ENCODE measurements at places on chromosomes 3 and 15.

DNA sequence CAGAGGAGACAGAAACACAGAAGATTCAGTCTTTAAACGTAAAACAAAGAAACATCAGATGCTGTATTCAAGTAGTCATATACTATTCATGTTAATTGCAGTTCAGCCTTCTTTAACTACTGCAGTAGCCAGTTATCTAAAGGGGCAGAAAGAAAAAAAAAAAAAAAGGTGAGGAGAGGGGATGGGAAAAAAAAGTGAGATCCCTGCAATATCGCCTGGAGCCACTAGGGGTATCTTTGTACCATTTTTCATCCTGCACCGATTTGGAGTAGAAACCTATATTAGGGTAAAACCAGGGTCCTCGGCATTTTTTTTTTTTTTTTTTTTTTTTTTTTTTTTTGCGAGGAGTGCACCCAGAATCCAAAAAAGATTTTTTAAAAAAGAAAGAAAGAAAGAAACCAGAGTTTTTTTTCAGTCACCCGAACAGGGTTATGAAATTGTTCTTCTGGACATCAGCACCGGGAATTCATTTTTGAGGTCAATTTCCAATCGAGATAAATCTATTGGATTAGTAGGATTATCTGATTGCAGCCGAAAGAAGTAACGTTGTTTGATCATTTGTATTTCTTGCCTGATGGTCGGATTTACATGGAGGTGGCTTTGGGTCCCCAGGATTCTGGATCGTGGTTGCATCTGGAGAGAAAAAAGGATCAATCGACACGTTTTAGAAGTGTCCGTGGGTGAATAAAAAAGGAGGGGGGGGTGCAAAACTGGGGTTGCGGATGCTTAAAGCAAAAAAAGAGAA is 186.7 kb downstream of the NLGN1 start:
- peak; percentile 39 for DNase-seq

- DNase-seq: no peak
Observed at GRCh38 chr15:66043264-66043663, 174.0 kb downstream of the RAB11A start.

GRCh38 chr3:123328851-123329635 is 119.8 kb downstream of the ADCY5 start:
- peak; percentile 88 for DNase-seq

DNA sequence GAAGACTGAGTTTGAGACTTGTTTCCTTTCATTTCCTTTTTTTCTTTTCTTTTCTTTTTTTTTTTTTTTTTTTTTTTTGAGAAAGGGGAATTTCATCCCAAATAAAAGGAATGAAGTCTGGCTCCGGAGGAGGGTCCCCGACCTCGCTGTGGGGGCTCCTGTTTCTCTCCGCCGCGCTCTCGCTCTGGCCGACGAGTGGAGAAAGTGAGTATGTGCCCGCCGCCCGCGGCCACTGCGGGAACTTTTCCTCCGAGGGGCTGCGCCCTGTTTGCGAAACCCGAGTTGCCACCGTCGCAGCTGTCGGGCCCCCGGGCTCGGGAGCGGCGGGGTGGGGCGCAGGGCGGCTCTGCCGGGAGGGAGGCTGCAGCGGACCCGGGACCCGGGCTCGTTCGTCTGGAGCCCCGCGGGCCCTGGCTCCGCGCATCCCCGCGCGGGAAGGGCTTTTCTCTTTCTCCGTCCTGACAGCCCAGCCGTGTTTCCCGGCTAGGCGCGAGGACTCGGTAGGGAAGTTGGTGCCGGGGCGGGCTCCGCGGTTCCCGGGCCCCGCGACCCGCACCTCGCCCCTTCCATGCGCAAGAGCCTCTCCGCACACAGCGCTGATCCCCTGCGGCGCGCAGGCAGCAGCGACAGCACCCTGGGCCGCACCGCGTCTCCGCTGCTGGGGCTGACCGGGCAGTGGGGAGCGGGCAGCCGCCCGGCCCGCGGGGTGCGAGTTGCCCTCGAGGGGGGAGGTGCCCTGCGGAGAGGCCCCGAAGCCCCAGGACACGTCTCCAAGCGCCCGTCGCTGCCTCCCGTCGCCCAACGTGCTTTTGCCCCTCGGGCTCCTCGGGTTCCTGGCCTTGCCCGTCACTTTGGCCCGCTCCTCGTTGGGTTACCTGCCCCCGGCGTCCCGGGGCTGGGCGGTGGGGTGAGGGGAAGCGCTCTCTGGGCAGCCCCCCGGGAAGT is 1.4 kb downstream of the IGF1R start:
- peak; percentile 81 for DNase-seq

DNA sequence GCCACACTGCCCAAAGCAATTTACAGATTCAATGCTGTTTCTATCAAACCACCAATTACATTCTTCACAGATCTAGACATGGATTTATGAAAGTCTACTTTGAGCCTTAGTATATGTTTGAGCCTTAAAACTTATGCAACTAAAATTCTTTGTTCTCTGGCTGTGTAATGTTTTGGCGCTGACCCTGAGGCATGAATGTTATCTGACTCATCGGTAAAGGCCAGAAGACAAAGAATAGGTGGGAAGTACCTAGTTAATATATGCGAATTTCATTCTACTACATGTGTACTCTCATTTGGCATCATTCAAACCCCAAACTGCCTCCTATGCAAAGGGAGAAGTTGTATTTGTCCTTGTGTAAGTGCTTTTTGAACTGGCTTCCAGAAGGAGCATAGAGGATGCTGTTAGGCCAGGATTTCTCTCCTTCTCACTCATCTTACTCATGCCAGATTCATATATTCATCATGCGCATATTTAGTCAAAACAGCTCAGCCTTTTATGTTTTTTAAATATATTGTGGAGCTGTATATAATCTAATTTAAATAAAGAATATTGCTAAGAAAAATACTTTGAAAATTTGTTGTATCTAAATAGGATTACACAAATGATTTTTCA is 204.2 kb downstream of the NFKBIZ start:
- DNase-seq: no peak

- peak; percentile 32 for DNase-seq
Observed at GRCh38 chr3:100875239-100875638, 118.0 kb downstream of the ABI3BP start.

- DNase-seq: no peak
Observed at GRCh38 chr15:55824857-55825613, 82.1 kb upstream of the PRTG start.

DNA sequence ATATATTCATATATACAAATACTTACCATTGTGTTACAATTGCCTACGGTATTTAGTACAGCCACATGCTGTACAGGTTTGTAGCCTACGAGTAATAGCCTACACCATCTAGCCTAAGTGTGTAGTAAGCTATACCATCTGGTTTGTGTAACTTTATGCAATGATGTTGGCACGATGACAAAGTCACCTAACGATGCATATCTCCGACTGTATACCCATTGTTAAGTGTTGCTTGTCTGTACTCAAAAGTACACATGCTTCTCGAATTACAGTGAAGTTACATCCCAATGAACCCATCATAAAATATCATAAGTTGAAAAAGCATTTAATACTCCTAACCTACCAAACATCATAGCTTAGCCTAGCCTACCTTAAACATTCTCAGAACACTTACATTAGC is 327.1 kb downstream of the KBTBD8 start:
- no peak for DNase-seq

GRCh38 chr3:156024904-156025533 is 95.4 kb upstream of the KCNAB1 start:
- DNase-seq: no peak

- DNase-seq: no peak
Observed at GRCh38 chr3:187198490-187198889, 1.2 kb downstream of the RTP1 start.

DNA sequence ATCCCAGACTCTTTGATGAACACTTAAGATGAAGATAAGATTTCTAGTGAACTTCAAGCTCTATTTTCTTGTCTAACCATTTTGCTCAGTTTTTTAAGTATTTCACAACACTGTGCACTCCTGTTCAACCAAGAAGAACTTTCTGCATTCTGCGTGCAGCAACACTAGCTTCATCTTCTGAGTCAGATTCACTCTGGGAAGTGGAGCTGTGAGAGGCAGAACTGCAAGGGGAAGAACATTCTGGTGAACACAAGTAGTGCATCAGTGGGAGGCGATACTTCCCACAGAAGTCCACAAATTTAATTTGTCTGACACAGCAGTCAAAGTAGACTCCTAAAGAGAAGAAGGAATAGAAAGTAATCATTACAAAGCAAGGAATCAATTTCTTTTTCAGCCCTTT is 18.1 kb downstream of the LRRC58 start:
- no peak for DNase-seq

DNA sequence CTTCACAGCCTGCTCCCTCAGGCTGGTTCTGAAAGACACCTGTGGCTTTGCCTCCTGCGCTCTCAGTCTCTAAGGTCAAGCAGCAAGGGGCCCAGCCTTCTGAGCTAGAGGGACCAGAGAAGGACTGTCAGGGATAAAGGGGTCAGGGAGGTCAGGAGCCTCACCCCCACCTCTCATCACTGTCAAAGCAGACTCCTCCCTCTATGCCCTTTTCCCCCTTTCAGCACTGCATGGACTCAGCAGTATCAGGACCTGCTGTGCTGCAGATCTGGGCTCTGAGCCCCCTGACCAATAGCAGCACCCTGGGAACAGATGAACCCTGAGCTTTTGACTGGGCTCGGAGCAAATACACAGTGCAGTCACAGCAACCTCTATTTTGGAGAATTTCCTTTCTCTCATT is 3.2 kb upstream of the BMF start:
- DNase-seq: peak; percentile 41

DNA sequence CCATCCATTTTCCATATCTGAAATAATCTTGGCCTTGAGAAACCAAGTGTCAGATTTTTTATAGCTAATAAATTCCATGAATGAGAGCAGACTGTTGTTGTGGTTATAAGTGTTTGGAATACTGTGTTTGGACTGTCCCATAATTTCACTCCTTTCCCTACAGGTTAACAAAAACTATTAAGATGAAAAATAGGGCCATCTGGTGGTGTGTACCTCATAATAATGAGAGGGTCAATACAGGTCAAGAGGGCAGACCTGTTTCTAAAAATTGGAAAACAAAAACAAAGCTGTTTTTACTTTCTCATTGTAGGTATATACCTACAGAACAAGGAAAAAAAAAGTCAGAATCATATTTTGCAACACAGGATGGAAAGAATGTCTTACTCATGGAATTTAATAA is 553.8 kb upstream of the SGO1 start:
- no peak for DNase-seq

DNA sequence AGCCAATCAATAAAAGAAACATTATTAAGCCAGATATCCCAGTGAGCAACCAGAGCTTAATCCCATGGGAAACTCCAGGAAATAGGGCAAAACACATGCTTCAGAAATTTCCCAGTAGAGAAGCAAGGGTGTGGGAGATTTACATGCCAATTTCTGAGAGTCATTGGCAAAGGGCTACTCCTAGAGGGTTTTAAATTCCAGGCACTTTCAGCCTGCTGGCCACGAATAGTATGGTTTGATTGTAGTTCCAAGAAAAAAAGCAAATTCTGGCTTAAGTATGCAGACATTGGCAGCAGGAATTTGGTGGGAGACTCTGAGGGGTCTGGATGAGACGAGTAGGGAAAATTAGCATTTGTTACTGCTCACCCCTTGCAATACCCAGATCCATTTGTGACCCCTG is 402.1 kb upstream of the SUCLG2 start:
- no peak for DNase-seq

- DNase-seq: no peak
Observed at GRCh38 chr3:59106085-59106648, 56.3 kb upstream of the CFAP20DC start.

GRCh38 chr3:170523248-170523647 is 62.6 kb downstream of the SLC7A14 start:
- DNase-seq: peak; percentile 44

DNA sequence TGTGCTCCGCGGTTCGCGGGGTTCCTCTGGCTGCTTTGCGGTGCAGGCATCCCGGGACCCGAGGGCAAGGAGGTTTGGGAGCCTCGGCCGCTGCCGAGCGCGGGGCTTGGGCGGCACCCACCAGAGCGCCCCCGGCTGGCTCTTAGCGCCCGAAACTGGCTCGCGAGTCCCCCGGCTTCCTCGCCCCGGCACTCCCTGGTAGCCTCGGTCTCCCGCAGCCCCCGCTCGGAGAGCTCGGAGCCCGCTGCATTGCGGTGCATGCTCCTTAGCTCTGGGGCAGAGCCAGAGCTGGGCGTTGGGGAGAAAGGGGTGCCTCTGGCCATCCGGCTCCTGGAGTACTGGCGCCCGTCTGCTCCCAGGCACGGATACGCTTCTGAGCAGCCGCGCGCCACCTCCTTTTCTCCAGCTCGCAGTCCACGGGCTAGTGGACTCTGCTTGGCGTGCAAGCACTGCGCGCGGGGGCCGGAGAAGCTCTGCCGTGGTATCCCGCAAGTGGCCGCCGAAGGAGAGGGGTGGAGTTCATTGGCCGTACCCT is 753 bp downstream of the EPHB1 start:
- DNase-seq: no peak

- no peak for DNase-seq
Observed at GRCh38 chr3:44041726-44042125, 200.0 kb upstream of the TOPAZ1 start.

- peak; percentile 45 for DNase-seq
Observed at GRCh38 chr3:38843898-38844297, 27.9 kb upstream of the SCN10A start.

DNA sequence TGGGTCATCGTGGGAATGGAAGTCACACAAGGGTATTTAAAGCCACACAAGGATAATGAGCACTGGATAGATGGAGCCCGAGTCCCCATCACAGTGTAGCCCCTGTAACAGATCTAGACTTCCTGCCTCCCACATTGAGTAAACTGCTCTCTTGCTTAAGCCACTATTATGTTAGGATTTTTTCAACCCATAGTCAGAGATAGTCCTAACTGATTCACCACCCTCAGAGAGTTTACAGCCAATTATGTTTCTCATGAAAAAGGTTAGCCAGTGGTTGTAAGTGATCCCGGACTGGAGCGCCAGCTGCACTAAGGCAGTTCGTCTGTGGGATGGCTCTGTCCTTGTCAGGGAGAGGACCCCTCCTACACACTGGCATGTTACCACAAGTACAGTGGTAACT is 77.0 kb downstream of the KLF13 start:
- no peak for DNase-seq

- no peak for DNase-seq
Observed at GRCh38 chr3:20060974-20061685, 20.9 kb downstream of the KAT2B start.

DNA sequence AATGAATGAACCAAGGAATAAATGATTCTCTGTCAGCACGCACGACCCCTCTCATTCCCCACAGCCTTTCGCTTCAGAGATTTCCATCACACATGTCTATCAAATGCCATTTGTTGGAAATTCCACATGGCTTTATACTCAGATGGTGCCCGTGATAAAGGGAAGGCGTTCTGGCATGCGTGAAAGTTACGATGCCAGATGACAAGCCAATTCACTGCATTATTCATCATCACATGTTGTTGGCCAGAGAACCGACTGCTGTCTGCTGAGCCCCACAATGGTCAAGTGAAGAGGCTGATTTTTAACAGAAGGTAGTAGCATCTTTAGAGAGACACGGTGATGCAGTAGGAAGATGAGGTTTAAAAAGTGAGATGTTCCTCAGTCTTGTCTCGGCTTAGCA is 74.1 kb upstream of the FRMD4B start:
- no peak for DNase-seq

- peak; percentile 57 for DNase-seq
Observed at GRCh38 chr3:89113893-89114840, 6.7 kb downstream of the EPHA3 start.

All from RPMI8226 (cell line).